ENCODE measurements at places on chromosomes 5 and 9. TPM values are rescaled to one million over a fixed set of nuclear protein-coding genes. Genes with fewer than 3 reads are reported as not detected.

Gene ADRB2
- total RNA-seq = 1.4 TPM

Gene PCDHGB4
- total RNA-seq = 7.7 TPM

Gene ASS1
- 357 TPM for total RNA-seq

Gene TAF11L13
- not detected for total RNA-seq

Gene SH3TC2
- total RNA-seq = 1.1 TPM

Gene GARIN3
- not detected for total RNA-seq

Gene RASEF
- total RNA-seq = 1.1 TPM

Gene C5orf52
- total RNA-seq = not detected

Gene CD14
- 162 TPM for total RNA-seq

Gene ORM2
- total RNA-seq = not detected

Gene GRXCR2
- not detected for total RNA-seq

DNA sequence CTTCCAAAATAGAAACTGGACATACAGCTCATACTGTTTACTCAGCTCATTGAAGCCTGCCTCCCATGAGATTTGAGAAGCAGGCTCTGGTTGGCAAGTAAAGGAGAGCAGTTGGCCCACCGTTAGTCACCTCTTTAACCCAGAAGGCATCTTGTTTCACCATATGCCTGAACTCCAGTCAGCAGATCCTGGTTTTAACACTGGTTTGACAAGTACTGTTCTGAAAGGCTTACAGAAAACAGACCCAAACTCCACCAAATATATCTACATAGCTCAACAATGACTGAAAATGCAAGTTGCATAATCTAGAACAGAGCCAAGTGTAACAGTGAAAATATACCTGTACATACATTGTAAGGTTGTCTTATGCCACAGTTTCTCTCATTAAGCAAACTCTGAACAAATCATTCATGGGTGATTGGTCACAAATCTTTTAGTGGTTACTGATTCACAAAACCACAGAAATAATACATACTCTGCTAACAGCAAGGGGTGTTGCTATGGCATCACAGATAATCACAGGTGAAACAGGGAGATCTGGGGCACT is 198.8 kb downstream of the BNC2 start:
- no peak overlapping the region for H3K4me3 ChIP-seq
- H3K27me3 ChIP-seq = no peaks in the 10 kb centered on the region
- no peaks in the 10 kb centered on the region for H3K36me3 ChIP-seq
- no peaks in the 10 kb centered on the region for H3K4me1 ChIP-seq
- DNase-seq = no peak

DNA sequence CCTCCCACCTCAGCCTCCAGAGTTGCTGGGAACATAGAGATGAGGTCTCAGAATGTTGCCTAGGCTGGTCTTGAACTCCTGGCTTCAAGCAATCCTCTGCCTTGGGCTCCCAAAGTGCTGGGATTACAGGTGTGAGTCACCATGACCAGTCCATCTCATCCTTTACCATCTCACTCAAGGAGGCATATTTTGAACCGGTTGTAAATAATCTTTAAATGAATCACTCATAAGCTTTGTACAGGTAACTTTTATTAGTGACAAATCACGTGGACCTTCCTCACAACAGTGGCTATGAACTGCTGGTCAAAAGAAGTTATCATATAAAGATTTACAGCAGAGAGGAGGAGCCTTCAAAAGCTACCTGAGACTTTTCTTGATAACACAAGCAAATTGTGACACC is 70.7 kb downstream of the RFK start:
- no peaks in the 10 kb centered on the region for H3K36me3 ChIP-seq
- DNase-seq = no peak
- no peaks in the 10 kb centered on the region for H3K4me1 ChIP-seq
- H3K27me3 ChIP-seq = no peaks in the 10 kb centered on the region
- H3K27ac ChIP-seq = no peak overlapping the region

GRCh38 chr5:169307646-169308045 is 6.7 kb upstream of the SLIT3 start:
- H3K27ac ChIP-seq = no peak overlapping the region
- H3K36me3 ChIP-seq = no peaks in the 10 kb centered on the region
- no peak overlapping the region for H3K4me3 ChIP-seq
- H3K27me3 ChIP-seq = peaks cover 4% of the 10 kb centered on the region
- no peaks in the 10 kb centered on the region for H3K4me1 ChIP-seq
- no peak for DNase-seq

DNA sequence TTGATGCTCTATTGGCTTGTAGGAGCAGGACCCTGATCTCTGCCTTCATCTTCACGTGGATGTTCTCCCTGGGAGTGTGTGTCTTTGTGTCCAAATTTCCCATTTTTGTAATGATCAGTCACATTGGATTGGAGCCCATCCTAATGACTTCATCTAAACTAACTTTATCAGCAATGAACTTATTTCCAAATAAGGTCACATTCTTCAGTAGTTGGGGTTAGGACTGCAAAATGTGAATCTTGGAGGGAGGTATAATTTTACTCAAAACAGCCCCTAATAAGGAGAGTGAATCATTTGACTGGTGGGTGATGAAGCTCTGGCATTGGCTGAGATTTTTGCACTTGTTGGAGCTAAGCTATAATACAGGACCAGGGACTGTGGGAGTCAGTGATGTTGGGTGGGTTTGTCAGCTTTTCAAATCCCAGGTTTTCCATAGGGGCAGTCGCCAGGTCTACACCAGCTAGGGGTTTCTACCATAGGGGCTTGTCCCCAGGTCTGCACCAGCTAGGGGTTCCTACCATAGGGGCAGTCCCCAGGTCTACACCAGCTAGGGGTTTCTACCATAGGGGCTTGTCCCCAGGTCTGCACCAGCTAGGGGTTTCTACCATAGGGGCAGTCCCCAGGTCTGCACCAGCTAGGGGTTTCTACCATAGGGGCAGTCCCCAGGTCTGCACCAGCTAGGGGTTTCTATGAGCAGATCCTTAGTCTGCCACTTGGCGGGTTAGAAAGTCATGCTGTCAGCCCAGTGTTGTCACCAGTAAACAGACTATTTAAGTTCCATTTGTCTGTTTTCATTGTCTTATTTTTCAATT is 382.6 kb upstream of the DAP start:
- DNase-seq = no peak
- no peaks in the 10 kb centered on the region for H3K36me3 ChIP-seq
- no peak overlapping the region for H3K27ac ChIP-seq
- H3K4me3 ChIP-seq = no peak overlapping the region

GRCh38 chr5:142886211-142886610 is 116.0 kb downstream of the ARHGAP26 start:
- no peaks in the 10 kb centered on the region for H3K36me3 ChIP-seq
- no peak overlapping the region for H3K4me3 ChIP-seq
- H3K4me1 ChIP-seq = peaks cover 20% of the 10 kb centered on the region
- H3K27ac ChIP-seq = no peak overlapping the region
- H3K27me3 ChIP-seq = no peaks in the 10 kb centered on the region

GRCh38 chr9:126722252-126722921 is 82.5 kb upstream of the ZBTB43 start:
- peak overlapping the region; percentile 28 for H3K27ac ChIP-seq
- H3K36me3 ChIP-seq = no peaks in the 10 kb centered on the region
- no peaks in the 10 kb centered on the region for H3K27me3 ChIP-seq
- peak; percentile 91 for DNase-seq
- H3K4me1 ChIP-seq = no peaks in the 10 kb centered on the region

- H3K27ac ChIP-seq = no peak overlapping the region
- no peaks in the 10 kb centered on the region for H3K27me3 ChIP-seq
- no peaks in the 10 kb centered on the region for H3K4me1 ChIP-seq
- no peak overlapping the region for H3K4me3 ChIP-seq
Observed at GRCh38 chr9:91939978-91940377, 10.1 kb downstream of the ROR2 start.

DNA sequence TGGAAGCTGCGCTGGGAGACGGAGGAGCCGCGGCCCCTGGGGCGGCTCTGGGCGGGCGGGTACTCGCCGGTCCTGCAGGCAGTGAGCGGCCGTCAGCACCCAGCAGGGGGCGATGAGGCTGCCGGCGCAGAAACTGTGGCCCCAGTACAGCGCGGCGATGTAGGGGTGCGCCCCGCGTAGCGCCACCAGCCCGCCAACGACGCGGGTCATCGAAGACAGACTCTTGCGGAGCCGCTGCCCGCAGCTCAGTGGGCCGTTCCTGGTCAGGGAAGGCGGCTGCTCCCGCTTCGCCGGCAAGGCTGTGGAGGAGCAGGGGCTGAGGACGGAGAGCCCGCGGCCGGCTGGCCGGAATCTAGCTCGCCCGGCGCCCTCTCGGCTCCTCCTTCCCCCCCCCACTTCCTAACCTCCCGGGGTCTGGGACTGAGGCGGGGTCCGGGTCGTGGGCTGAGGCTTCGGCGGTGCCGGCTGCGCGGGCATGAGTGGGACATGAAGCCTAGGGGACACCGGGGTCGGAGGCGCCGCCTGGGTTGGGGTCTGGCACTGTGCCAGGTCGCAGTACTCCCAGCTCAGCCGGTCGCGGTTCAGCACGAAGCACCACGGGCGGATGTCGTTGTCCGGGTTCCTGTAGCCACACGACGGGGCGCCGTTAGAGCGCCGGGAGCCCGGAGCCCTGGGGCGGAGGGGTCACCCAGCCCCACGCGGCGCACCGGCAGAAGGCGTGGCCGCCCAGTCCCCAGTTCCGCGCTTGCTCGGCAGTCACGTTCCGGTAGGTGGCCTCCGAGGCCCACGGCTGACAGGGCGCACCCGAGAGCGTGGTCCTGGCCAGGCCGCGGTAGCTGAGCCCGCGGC is 3.6 kb upstream of the PFN3 start:
- DNase-seq = peak; percentile 90
- no peak overlapping the region for H3K27ac ChIP-seq
- no peaks in the 10 kb centered on the region for H3K36me3 ChIP-seq
- peaks cover 27% of the 10 kb centered on the region for H3K4me1 ChIP-seq
- H3K27me3 ChIP-seq = peaks cover 50% of the 10 kb centered on the region

DNA sequence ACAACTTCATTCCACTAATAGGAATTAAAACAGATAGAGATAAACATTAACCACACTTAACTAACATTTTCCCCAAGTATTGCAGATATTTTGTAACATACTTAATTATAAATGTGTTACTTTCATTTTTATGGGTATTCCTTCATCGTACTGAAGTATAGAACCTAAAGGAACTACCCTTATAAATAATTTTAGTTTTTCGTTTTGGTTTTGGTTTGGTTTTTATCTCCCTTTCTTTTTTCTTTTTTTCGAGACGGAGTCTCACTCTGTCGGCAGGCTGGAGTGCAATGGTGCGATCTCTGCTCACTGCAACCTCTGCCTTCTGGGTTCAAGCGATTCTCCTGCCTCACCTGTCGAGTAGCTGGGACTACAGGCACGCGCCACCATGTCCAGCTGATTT is 60.1 kb upstream of the LMNB1 start:
- no peaks in the 10 kb centered on the region for H3K36me3 ChIP-seq
- no peak overlapping the region for H3K27ac ChIP-seq
- no peaks in the 10 kb centered on the region for H3K4me1 ChIP-seq
- no peak for DNase-seq
- no peaks in the 10 kb centered on the region for H3K27me3 ChIP-seq

GRCh38 chr5:54561651-54562050 is 44.1 kb downstream of the SNX18 start:
- no peaks in the 10 kb centered on the region for H3K27me3 ChIP-seq
- no peak overlapping the region for H3K4me3 ChIP-seq
- H3K36me3 ChIP-seq = no peaks in the 10 kb centered on the region

DNA sequence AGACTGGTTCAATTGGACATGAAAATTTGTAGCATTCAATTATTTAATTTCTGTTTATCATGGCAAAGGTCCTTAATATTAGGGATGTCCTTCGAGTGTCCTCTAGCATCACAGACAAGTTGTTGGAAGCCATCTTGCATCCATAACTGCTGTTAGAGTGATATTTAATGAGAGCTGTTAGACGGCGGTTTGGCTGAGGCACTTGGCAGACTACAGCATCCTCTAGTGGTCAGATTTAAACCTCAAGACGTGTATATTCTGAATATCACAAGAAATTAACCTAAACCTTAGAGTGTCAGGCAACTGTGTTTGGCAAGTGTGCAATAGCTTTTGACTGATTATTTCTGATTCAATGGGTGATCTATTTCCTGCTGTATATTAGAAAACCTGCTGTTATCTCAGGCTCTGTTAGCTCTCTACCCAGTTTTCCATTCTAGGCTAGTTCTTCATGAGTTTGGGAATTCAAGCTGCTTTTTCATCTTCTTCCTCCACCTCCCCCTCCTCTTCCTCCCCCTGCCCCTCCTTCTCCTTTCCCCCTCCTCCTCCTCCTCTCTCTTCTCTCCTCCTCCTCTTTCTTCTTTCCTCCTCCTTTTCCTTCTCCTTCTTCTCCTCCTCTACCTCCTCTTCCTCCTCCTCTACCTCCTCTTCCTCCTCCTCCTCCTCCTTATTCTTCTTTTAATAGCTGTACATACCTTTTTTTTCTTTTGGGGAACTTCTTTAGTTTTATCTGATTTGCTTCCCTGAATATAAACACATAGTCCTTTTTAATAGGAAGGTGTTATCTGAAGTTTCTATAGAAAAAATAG is 8.6 kb downstream of the SPINK1 start:
- H3K27me3 ChIP-seq = no peaks in the 10 kb centered on the region
- peak; percentile 66 for DNase-seq
- H3K36me3 ChIP-seq = no peaks in the 10 kb centered on the region
- H3K4me3 ChIP-seq = no peak overlapping the region
- no peak overlapping the region for H3K27ac ChIP-seq

GRCh38 chr9:17726298-17726697 is 147.4 kb downstream of the SH3GL2 start:
- no peak for DNase-seq
- H3K4me3 ChIP-seq = no peak overlapping the region
- no peaks in the 10 kb centered on the region for H3K4me1 ChIP-seq

- no peaks in the 10 kb centered on the region for H3K4me1 ChIP-seq
- no peak overlapping the region for H3K27ac ChIP-seq
- no peaks in the 10 kb centered on the region for H3K36me3 ChIP-seq
- H3K4me3 ChIP-seq = no peak overlapping the region
Observed at GRCh38 chr5:80865551-80865950, 94.6 kb upstream of the RASGRF2 start.

DNA sequence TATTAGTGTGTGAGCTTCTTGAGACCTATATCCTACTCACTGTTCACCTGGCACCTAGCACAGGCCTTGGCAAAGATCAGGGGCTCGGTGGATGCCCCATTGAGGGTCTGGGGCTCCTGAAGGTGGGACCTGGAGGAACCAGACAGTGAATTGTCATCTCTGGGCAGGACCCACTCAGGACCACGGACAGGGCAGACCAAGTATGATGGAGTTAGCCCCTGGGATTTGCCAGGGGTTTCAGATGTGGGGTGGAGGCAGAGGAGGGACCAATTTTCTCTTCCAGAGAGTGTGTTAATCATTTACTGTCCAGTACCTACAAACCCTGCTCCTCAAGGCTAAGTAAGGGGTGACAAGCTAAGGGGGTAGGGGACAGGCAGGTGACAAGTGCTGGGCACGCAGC is 29.3 kb upstream of the TBC1D2 start:
- H3K4me3 ChIP-seq = no peak overlapping the region
- peaks cover 10% of the 10 kb centered on the region for H3K27me3 ChIP-seq
- DNase-seq = no peak
- H3K27ac ChIP-seq = no peak overlapping the region
- no peaks in the 10 kb centered on the region for H3K4me1 ChIP-seq

- no peaks in the 10 kb centered on the region for H3K36me3 ChIP-seq
- no peak for DNase-seq
- H3K27ac ChIP-seq = no peak overlapping the region
- no peaks in the 10 kb centered on the region for H3K4me1 ChIP-seq
- H3K4me3 ChIP-seq = no peak overlapping the region
Observed at GRCh38 chr5:128144491-128144890, 60.9 kb downstream of the SLC12A2 start.

- H3K27ac ChIP-seq = no peak overlapping the region
- no peaks in the 10 kb centered on the region for H3K27me3 ChIP-seq
- no peak for DNase-seq
- no peaks in the 10 kb centered on the region for H3K36me3 ChIP-seq
Observed at GRCh38 chr5:78078858-78079257, 215.6 kb downstream of the AP3B1 start.

GRCh38 chr5:134581241-134581981 is 51.2 kb downstream of the SAR1B start:
- peaks cover 41% of the 10 kb centered on the region for H3K4me1 ChIP-seq
- no peak overlapping the region for H3K4me3 ChIP-seq
- no peak for DNase-seq
- H3K27ac ChIP-seq = no peak overlapping the region
